MCF 10A (cell line): ENCODE measurements at places on chromosomes 6 and 20.

- no peak for DNase-seq
These were observed 15.3 kb upstream of the SMLR1 start for GRCh38 chr6:130811932-130812331.

- DNase-seq: no peak
These were observed 147.1 kb downstream of the TAF4 start for GRCh38 chr20:61918548-61918947.

GRCh38 chr6:109768485-109768884 lies 77.4 kb downstream of the FIG4 start:
- peak; percentile 55 for DNase-seq

DNA sequence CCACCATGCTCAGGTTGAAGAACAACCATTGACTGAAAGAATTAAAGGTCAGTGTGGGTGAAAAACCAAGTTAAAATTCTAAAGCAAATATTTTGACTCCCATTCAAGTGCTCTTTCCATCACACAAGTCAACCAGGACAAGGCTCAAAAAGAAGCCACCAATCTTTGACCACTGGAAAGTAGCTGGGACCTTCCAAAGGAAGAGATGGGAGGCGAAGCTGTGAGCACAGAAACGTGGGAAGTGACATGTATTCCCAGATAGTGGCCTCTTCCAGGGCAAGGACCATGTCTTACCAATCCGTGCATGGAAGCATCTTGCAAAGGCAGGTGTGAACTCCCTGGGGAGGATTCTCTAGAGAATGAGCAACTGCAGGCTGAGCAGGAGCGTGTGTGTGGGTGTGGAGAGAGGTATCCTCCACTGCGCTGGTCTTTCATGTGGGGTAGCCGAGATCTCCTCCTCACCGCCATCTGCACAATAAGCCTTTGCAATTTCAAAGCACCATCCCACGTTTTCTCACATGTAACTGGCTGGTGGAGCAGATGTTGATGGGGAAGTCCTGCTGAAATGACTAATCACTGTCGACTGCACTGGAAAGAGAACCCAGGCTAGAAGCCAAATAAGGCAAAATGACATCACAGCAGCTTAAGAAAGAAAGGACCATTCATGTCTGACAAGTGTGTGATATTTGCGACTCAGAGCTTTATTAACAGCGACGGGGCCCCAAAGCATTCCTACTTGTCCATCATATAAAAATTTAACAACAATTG lies 189.4 kb upstream of the RREB1 start:
- peak; percentile 73 for DNase-seq

GRCh38 chr6:80523010-80523409 lies 416.5 kb downstream of the BCKDHB start:
- no peak for DNase-seq

- DNase-seq: no peak
These were observed 308.1 kb upstream of the HS3ST5 start for GRCh38 chr6:114650891-114651290.

GRCh38 chr6:106490030-106490429 lies 129.5 kb downstream of the CRYBG1 start:
- DNase-seq: peak; percentile 24

DNA sequence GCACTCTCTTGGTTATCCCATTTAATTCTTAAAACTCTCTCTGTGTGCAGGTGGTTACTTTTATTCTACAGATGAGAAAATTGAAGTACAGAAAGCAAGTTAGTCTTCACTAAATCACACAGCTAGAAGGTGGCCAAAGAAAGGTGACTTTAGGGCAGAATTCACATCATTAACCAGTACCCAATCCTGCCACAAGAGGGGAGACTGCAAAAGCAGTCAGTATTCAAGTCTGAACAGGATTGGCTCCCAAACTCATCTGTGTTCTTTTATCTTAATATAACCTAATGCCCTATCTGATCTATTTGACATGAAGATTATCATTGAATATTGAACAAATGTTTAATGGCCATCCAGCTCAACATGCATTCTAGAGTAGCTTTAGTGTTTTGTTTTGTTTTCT lies 225.3 kb upstream of the FAM83B start:
- DNase-seq: no peak

DNA sequence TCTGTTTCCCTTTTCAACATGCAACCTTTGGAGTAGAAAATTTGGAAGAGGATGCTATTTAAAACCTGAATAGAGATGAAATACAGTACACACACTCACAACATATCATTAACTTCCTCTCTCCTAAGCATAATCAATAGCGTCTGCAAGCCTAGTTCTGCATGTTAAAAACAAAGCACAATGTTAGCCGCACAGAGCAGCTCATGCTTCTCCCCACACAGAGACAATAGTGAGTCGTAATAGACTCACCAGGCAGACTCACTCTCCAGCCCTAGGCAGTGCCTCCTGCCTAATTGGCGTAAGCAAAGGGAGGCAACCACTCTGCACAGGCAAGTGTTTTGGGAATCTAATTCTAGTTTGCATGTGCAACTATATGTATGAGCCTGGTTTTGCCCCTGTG lies 45.8 kb upstream of the ARID1B start:
- peak; percentile 50 for DNase-seq

DNA sequence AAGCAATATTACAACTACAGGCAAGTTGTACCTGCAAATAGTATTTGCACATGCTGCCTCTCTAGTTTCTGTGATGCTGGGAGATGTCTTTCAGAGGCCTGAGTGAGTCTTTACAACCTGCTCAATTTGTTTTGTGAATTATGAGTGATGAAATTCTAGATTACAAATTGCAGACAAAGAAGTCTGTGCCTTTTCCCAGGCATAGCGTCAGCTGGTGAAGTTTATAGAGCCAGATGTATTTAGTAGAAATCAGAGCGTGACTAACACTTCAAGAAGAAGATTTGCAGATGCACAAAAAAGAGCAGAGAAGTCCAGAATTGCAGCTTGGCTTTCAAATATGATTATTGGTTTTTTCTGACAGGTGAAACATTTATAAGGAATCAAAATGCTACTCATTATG lies 289.9 kb downstream of the PLCB1 start:
- DNase-seq: no peak

DNA sequence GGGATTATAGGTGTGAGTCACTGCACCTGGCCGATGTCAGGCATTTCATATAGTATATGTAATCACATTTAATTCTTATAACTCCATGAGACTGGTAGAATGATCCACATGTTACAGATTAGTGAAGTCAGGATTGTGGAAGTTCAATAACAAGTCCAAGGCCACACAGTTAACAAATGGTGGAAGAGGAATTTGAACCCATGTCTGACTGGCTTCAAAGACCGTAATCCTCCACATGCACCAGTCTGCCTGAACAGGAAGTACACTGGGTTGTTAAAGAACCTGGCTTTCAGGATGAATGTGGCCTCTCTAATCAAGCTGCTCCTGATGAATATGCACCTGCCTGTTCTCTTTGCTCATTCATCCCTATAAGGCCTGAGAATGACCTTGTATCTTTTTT lies 122.0 kb upstream of the HDAC2 start:
- no peak for DNase-seq

- no peak for DNase-seq
These were observed 205.4 kb downstream of the TPBG start for GRCh38 chr6:82569022-82569421.

DNA sequence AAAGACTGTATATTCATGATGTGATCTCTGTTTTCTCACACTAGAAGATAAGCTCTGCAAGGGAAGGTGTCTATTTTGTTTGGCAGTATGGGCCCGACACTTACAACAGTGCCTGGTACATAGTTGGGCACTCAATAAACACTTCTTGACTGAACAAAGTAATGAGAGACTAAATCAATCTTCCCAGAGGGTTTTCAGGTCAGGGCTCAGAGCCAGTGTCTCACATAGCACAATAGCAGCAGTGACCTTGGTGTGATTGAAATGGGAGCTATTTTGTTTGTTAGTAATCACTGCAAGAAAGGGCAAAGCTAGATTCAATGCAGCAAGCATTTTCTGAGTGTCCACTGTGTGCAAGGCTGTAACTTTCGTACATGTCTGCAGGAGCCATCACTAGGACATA lies 26.4 kb upstream of the GCM1 start:
- DNase-seq: no peak

GRCh38 chr6:35181933-35182612 lies 31.7 kb upstream of the SCUBE3 start:
- DNase-seq: peak; percentile 93

DNA sequence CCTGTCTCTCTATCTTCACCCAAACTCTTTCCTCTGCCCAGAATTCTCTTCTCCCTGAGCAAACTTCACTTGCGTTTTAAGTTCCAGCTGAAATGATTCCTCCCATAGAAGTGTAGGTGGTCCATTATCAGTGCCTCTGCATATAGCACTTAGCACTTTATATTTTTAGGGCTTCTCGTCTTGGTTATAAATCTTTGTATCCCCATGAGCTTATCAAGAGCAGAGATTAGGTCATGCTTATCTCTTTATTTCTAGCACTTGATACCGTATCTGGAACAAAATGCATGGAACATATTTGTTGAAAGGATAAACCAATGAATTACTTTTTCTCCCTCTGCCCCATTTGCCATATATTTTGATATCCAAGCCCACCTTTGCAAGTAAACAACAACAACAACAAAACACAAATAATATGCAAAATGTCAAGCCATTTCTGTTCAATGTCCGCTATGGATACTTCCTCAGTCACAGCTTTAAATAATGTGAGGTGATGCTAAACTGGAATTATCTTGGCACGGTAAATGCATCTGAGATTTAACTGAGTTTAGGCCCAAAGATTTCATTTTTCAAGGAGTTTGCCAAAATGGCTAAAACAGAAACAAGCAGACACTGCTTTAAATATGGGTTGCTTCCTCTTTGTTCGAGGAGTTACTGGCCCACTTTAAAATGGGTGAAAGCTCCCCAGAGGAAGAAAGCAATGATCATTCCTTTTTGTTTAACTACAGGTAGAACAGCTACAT lies 106.2 kb upstream of the STMND1 start:
- no peak for DNase-seq

DNA sequence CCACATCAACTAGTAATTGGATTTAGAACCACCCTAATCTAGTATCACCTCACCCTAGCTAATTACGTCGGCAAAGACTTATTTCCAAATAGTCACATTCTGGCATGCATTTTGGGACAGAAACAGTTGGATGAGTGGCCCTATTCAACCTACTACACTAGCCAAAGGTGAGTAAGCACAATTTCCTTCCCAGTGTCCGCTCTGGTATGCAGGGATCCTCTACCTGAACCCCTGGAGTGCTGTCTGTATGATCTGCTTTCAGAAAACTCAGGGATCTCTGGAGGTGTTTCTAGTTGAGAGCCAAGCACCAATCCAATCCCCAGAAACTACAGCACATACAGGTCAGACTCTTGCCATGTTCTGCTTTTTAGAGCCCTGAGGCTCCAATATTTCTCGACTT lies 717.4 kb upstream of the MANEA start:
- no peak for DNase-seq

DNA sequence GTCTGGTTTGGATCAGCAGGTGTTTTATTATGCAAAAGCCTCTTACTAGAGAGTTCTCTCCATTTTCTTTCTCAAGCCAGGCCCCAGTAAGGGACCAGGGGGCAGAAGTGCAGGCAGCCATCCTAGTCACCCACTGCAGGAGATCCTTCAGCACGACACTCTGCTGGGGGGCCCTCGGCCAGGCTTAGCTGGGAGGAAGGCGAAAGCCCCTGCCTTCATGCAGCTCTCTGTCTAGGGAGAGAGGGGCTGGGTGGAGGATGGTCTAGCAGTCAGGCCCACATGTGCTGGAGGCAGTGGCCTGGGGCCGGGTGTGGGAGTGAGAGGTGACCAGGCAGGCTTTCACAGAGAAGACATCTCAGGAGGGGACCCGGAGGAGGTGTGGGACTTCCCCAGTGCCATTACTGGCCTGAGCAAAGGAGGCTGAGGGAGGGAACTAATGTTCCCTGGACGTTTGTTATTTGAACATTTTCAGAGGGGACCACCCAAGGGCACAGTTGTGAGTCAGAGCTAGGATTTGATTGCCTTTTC lies 33.5 kb upstream of the VSTM2L start:
- DNase-seq: no peak

DNA sequence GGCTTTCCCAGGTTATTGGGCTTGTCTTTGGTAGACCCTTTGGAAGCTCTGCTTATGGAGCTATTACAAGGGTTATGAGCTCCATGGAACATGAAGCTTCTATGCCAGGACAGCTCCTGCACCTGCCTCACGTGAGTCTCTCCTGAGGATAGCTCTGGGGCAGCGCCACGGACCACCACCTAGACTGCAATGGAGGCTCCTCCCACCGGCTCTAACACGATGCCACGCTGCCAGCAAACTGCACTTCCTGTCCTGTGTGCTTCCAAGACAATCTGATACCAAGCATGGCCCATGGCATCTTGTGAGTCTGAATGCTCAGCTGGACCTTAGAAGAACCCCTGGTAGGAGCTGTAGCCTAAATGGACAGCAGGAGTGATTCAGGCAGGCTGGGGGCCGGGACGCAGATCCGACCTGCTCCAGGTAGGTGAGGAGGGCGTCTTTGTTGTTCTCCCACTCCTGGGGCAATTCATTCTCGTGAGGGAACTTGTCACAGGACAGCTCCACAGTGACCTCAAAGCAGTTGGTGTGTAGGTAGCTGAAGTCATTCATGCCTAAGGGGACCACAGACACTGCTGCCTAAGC lies 5.5 kb downstream of the CPXM1 start:
- DNase-seq: no peak

GRCh38 chr6:164152611-164153010 lies 738.1 kb downstream of the QKI start:
- no peak for DNase-seq
